ENCODE measurements at places on chromosomes 5 and 9.

GRCh38 chr9:137215196-137215986 is 6.6 kb downstream of the RNF208 start:
- peaks cover 2% of the 10 kb centered on the region for H3K36me3 ChIP-seq
- DNase-seq, result no peak
- no peak overlapping the region for H3K4me3 ChIP-seq
- no peaks in the 10 kb centered on the region for H3K27me3 ChIP-seq
- no peak overlapping the region for H3K27ac ChIP-seq
- peaks cover 7% of the 10 kb centered on the region for H3K4me1 ChIP-seq

DNA sequence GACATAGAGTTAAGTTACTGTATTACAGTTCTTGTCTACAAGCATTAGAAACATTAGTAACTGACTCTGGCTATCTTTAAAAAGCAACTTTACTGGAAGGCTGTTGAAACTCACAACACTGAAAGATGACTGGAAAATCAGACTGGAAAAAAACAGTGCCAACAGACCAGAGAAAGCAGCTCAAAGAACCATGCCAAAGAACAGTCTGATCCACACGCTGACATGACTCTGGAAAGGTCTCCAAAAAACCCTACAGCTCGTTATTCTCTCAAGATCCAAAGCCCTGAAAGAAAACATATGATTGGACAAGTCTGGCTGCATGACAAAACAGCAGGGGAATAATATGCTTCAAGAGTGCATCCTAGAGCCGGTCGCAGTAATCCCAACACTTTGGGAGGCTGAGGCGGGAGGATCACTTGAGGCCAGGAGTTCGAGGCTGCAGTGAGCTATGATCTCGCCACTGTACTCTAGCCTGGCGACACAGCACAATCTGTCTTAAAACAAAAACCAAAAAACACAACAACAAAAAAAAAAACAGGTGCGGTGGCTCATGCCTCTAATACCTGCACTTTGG is 5.6 kb downstream of the GOLPH3 start:
- DNase-seq, result no peak
- H3K27me3 ChIP-seq, result no peaks in the 10 kb centered on the region
- H3K36me3 ChIP-seq, result peaks cover 19% of the 10 kb centered on the region
- H3K4me3 ChIP-seq, result peak overlapping the region; percentile 15
- H3K4me1 ChIP-seq, result peaks cover 55% of the 10 kb centered on the region

- no peak overlapping the region for H3K27ac ChIP-seq
- H3K4me3 ChIP-seq, result no peak overlapping the region
- peaks cover 7% of the 10 kb centered on the region for H3K4me1 ChIP-seq
- H3K36me3 ChIP-seq, result no peaks in the 10 kb centered on the region
These were observed 177.9 kb downstream of the C9orf50 start for GRCh38 chr9:129442803-129443511.

- peaks cover 3% of the 10 kb centered on the region for H3K4me1 ChIP-seq
- peaks cover 2% of the 10 kb centered on the region for H3K36me3 ChIP-seq
- no peaks in the 10 kb centered on the region for H3K27me3 ChIP-seq
- no peak overlapping the region for H3K27ac ChIP-seq
- H3K4me3 ChIP-seq, result no peak overlapping the region
- DNase-seq, result no peak
These were observed 255.1 kb upstream of the TRIM32 start for GRCh38 chr9:116432051-116432450.

DNA sequence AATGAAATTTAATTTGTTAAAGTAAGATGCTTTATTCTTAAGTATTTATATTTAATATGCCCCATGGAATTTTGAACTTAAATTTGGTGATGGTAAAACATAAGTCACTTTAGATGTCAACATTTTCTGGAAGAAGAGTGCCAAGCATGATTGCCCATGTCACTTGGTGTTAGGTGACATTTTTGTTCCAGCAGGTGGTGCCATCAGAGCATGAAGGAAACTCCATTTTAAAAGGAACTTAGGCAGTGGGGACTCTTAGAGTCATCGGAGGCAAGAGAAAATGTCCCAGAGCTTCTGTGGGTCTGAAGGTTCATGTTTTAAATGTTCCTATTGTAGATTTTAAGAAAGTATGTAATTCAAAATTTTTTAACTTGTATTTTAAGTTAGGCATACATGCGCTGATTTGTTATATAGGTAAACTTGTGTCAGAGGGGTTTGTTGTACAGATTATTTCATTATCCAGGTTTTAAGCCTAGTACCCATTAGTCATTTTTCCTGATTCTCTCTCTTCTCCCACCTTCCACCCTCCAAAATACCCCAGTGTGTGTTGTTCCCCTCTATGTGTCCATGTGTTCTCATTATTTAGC is 789.3 kb downstream of the SEMA5A start:
- H3K27me3 ChIP-seq, result no peaks in the 10 kb centered on the region
- H3K36me3 ChIP-seq, result peaks cover 2% of the 10 kb centered on the region
- H3K4me1 ChIP-seq, result peaks cover 3% of the 10 kb centered on the region
- H3K4me3 ChIP-seq, result no peak overlapping the region
- DNase-seq, result no peak

DNA sequence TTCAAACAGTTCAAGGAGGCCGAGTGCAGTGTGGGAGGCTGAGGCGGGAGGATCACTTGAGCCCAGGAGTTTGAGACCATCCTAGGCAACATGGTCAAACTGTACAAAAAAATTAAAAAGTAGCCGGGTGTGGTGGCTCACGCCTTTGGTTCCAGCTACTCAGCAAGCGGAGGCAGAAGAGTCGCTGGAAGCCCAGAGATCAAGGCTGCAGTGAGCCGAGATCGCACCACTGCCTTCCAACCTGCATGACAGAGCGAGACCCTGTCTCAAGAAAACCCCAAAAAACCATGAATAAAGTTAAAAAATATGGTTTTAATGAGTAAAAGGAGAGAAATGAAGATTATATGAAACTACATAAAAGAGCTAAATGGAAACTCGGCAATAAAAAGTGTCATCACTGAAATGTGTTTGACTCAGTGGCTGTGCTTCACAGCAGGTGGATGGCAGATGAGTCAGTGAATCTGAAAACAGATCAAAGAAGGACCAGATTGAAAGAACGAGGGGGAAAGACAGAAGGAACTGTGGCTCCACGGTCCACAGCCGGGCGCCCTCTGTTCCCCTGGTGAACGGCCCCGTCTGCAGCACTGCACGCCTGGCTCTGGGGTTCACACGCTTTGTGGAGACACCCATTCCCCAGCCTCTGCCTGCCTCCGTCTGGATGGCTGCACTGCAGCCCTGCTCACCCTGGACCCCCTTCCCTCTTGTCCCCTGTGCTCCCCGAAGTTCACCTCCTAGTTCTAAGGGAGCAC is 25.1 kb downstream of the EXD3 start:
- H3K36me3 ChIP-seq, result peaks cover 9% of the 10 kb centered on the region
- no peak overlapping the region for H3K4me3 ChIP-seq
- peak; percentile 72 for DNase-seq
- no peak overlapping the region for H3K27ac ChIP-seq
- no peaks in the 10 kb centered on the region for H3K27me3 ChIP-seq
- no peaks in the 10 kb centered on the region for H3K4me1 ChIP-seq

- H3K27ac ChIP-seq, result no peak overlapping the region
- H3K4me1 ChIP-seq, result peaks cover 21% of the 10 kb centered on the region
- no peak for DNase-seq
- no peak overlapping the region for H3K4me3 ChIP-seq
- H3K27me3 ChIP-seq, result peaks cover 3% of the 10 kb centered on the region
These were observed 43.0 kb upstream of the HSD17B4 start for GRCh38 chr5:119409235-119409815.

GRCh38 chr5:58927938-58928337 is 345.1 kb downstream of the RAB3C start:
- H3K4me3 ChIP-seq, result no peak overlapping the region
- peaks cover 7% of the 10 kb centered on the region for H3K27me3 ChIP-seq
- H3K36me3 ChIP-seq, result no peaks in the 10 kb centered on the region

DNA sequence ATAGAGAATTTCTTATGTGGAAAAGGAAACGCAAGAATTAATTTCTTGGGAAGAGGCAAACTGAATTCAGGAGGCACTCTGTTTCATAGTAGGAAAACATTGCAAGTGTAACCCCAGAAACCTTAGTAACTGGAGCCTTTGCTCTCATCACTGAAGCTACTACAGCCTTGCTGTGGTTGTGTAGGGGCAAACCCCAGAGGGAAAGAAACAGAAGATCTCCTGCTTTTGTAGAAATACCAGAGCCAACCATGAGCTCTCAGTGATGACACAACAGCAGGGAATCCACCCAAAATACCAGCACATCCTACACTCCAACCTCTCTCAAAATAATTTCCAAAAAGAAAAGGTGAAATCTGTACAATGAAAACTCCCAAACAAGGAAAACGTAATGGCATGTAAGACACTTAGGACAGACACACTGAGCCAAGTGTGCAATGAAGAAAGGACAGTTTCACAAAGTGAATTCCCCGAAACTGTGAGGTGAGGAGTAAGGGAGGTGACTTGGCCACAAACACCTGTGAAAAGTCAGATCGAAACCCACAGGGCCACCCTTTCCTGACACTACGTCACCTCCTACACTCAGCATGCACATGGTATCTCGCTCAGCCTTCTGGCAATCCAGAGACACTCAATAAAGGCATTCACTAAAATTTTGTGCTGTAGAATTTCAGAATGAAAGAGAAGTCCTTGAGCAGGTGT is 8.5 kb upstream of the ACSL6 start:
- no peak overlapping the region for H3K4me3 ChIP-seq
- no peaks in the 10 kb centered on the region for H3K4me1 ChIP-seq
- H3K27ac ChIP-seq, result no peak overlapping the region
- no peak for DNase-seq

- DNase-seq, result no peak
- no peak within 1 kb of the TSS for H3K27ac ChIP-seq
- peak within 1 kb of the TSS; percentile 45 for H3K4me3 ChIP-seq
- H3K36me3 ChIP-seq, result no peaks in the 10 kb centered on the region
These were observed at the start of gene UGT3A2 for GRCh38 chr5:36066540-36067210. TSS of gene UGT3A2 (minus strand) at chr5:36066882. CDS start at chr5:36066789, 93 bp downstream.

GRCh38 chr5:61202213-61202612 is 39.9 kb upstream of the SMIM15 start:
- H3K4me3 ChIP-seq, result no peak overlapping the region
- H3K4me1 ChIP-seq, result no peaks in the 10 kb centered on the region
- H3K27me3 ChIP-seq, result no peaks in the 10 kb centered on the region
- H3K27ac ChIP-seq, result no peak overlapping the region

DNA sequence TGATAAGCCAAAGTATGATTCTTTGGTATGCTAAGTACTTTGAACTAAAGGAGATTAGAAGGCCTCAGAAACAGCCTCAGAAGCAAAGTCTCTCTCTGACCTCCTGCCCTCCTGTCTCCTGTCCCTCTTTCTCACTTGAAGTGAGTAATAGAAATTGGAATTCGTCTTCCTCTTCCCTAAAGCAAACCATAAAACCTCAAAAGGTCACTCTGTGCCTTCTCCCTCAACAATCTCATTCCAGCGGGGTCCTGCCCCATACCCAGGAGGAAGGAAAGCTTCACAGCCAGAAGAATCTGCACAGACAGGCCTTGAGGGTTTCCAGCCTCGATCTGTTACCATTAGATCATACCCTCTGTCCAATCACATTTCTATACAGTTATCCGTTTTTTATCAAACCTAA is 87.8 kb downstream of the HAPLN1 start:
- H3K36me3 ChIP-seq, result no peaks in the 10 kb centered on the region
- peaks cover 36% of the 10 kb centered on the region for H3K4me1 ChIP-seq
- no peak for DNase-seq

DNA sequence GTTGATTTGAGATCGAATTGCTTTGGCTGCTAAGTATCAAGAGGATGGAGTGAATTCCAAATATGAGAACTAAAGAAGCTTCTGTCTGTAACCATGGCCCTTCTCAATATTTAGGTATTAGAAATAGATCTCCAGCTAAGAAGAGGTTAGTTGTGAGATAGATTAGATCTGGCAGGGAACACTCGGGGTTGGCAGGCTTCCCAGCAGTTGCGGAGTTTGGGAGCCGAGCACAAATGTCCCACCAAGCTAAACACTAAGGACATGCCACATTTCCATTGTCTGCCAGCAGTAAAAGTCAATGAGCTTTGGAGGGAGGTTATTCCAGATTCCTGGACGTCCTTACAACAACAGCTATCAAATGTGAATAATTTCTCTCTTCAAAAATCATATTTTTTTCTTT is 85.8 kb downstream of the TAF11L14 start:
- no peak for DNase-seq
- no peak overlapping the region for H3K4me3 ChIP-seq
- H3K27me3 ChIP-seq, result no peaks in the 10 kb centered on the region
- H3K4me1 ChIP-seq, result peaks cover 9% of the 10 kb centered on the region
- no peaks in the 10 kb centered on the region for H3K36me3 ChIP-seq
- H3K27ac ChIP-seq, result no peak overlapping the region

- H3K36me3 ChIP-seq, result no peaks in the 10 kb centered on the region
- H3K27ac ChIP-seq, result peak overlapping the region; percentile 69
- DNase-seq, result no peak
- H3K27me3 ChIP-seq, result no peaks in the 10 kb centered on the region
- no peak overlapping the region for H3K4me3 ChIP-seq
These were observed 344.6 kb downstream of the GLIS3 start for GRCh38 chr9:3955305-3955687.

DNA sequence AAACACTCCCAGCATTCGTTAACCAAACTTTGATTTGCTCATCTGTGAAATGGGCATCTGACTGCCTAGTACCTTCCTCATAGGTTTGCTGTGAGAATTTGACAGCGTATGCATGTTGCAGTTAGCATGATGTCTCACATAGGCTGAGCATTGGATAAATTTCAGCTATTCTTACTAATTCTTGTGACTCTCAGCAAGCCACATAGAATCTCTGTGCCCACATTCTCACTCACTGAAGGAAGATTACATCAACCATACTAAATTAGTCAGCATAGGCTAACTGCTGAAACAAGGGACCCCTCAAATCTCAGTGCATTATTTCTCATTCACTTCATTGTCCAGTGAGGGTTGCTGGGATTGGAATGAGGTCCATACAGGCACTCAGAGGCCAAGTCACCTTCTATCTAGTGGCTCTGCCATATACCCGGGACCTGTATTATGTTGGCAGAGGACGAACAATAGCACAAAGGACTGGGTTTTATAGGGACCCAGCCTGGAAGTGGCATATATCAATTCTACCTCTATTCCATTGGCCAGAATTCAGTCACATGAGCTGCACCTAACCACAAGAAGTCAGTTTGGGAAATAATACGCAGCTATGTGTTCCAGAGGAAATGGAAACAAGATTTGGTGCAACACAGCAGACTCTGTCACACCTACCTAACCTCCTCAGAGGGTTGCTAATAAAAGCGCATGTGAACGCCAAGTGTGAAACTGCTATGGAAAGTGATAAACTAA is 4.2 kb upstream of the PTGER4 start:
- H3K36me3 ChIP-seq, result no peaks in the 10 kb centered on the region
- H3K27ac ChIP-seq, result no peak overlapping the region
- H3K4me1 ChIP-seq, result peaks cover 42% of the 10 kb centered on the region
- no peak overlapping the region for H3K4me3 ChIP-seq

GRCh38 chr9:86749161-86749893 is 198.0 kb downstream of the GAS1 start:
- no peak for DNase-seq
- peaks cover 33% of the 10 kb centered on the region for H3K4me1 ChIP-seq
- peak overlapping the region; percentile 36 for H3K27ac ChIP-seq
- no peaks in the 10 kb centered on the region for H3K27me3 ChIP-seq
- H3K36me3 ChIP-seq, result no peaks in the 10 kb centered on the region
- no peak overlapping the region for H3K4me3 ChIP-seq

Measured in chondrocyte (in vitro differentiated cells).